ENCODE measurements at places on chromosomes 7 and 10.

- no peak for DNase-seq
These were observed 1.2 kb downstream of the ZNF33B start for GRCh38 chr10:42637142-42637541.

- DNase-seq: peak; percentile 97
These were observed 31.6 kb upstream of the LYZL1 start for GRCh38 chr10:29257106-29257783.

GRCh38 chr7:37318541-37318940, 130.1 kb downstream of the ELMO1 start:
- no peak for DNase-seq

- DNase-seq: no peak
These were observed at the start of gene COL13A1 for GRCh38 chr10:69801434-69802315. TSS of gene COL13A1 (plus strand) at chr10:69801906. CDS start at chr10:69802424, 518 bp downstream.

- no peak for DNase-seq
These were observed 50.9 kb downstream of the SND1 start for GRCh38 chr7:127702938-127703337.
